ENCODE measurements at places on chromosomes 16 and 17.

- peak; percentile 77 for DNase-seq
Measured at GRCh38 chr16:56625140-56625942, at the start of gene MT1E. TSS of gene MT1E (plus strand) at chr16:56625781. CDS start at chr16:56625852, 71 bp downstream.

DNA sequence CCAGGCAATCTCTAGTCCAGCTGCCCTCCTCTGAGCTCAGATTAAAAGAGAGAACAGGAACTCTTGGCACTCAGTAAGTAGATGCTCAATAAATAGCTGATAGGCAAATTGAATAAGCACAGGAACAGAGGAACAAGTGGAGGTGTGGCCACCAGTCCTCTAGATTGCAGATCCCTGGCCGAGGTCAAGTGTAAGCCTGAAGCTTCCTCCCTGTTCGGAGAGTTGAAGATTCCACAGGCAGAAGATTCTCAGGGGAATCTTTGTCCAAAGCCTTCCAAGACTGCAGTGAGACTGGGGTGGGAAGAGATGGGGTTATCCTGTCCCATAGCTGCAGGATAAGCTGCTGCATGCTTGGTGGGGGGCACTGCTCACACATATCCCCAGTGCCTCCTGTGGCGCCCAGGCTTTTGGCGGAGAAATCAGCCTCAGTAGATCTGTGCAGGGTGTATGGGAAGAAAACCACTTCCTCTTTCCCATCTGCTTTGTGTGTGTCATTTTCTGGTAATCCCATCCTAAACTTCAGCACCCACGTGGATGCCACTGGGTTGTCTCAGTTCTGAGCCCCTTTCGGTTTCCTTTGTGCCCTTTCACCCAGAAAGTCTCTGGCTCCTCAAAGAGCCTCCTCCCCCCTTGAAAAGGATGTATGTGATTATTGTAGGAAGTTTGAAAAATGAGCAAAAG is 12.1 kb downstream of the CD300A start:
- DNase-seq: no peak

DNA sequence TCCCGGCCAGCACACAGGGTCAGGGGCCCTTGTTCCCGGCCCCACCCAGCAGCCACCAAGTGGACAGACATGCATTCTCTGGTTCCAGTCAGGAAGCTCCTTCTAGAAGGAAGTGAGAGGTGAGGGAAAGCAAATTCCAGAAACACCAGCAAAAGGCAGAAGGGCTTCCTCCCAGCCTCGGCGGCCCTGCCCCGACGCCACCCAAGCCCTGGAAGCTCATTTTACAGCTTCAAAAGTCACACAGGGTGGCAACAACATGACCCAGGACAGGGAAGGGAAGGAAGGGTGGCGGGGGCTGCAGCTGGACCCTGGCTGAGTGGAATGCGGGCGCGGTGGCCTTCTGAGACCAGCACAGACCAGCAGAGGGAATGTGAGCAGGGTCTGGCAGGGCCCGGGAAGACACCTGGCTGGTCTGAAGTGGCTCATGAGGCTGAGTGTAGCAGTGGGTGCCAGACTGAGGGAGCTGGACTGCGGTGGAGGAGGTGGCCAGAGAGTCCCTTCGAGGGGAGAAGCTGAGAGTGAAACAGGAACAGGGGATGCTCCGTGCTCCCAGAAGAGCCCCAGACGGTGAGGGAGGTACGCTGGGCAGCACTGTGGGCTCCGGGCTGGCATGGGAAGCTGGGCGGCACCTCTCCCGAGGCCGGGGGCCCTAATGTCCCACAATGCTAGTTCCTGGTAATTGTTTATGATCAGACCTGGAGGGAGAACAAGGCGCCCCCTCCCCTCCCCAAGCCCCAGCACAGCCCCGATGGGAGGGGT is 1.9 kb upstream of the UNC13D start:
- no peak for DNase-seq

- DNase-seq: no peak
Measured at GRCh38 chr16:11890231-11890965, 25.4 kb downstream of the GSPT1 start.

- DNase-seq: no peak
Measured at GRCh38 chr16:85697431-85697830, 8.7 kb upstream of the GINS2 start.

All from stimulated activated effector memory CD8-positive, alpha-beta T cell treated with anti-CD3 and anti-CD28 coated beads, Interleukin-12 subunit alpha, Interleukin-12 subunit beta, amount 100 ng/mL, for 72 hours (primary cell).